A549 treated with ZK216348 at 1 μM for 4 hours (cell line): ENCODE measurements at places on chromosomes 5 and 9. TPM values are rescaled to one million over a fixed set of nuclear protein-coding genes. Genes with fewer than 3 reads are reported as not detected.

The C9orf50 gene
- total RNA-seq = not detected in 5 replicates

The PGGT1B gene
- total RNA-seq = 17.6 to 25.0 TPM (median 20.8 TPM) in 5 replicates

The MSMP gene
- total RNA-seq = 0.62 TPM in 1 of 5 replicates, not detected in the others

The CD72 gene
- 0.11 to 0.41 TPM (median 0.18 TPM) in 4 of 5 replicates, not detected in the other for total RNA-seq

The BAAT gene
- 0.42 to 0.57 TPM (median 0.51 TPM) in 5 replicates for total RNA-seq

The IFNA2 gene
- total RNA-seq = not detected in 5 replicates

The PIP5K1B gene
- total RNA-seq = 0.08 TPM in 1 of 5 replicates, not detected in the others

The PCDHA12 gene
- total RNA-seq = 2.1 to 3.6 TPM (median 2.7 TPM) in 5 replicates

The C5orf58 gene
- not detected in 5 replicates for total RNA-seq

The CEL gene
- 0.51 to 1.3 TPM (median 0.83 TPM) in 5 replicates for total RNA-seq

The SLC22A4 gene
- total RNA-seq = 2.9 to 5.7 TPM (median 4.5 TPM) in 5 replicates

The BASP1 gene
- total RNA-seq = 220 to 349 TPM (median 293 TPM) in 5 replicates

The POU5F2 gene
- 0.04 TPM in 1 of 5 replicates, not detected in the others for total RNA-seq

The EQTN gene
- total RNA-seq = not detected in 5 replicates

The C9 gene
- not detected in 5 replicates for total RNA-seq
